Aortic smooth muscle cell (primary cell): ENCODE measurements at places on chromosomes 5 and 9. TPM values are rescaled to one million over a fixed set of nuclear protein-coding genes. Genes with fewer than 3 reads are reported as not detected.

The NOL8 gene
- 23.6 and 26.5 TPM in 2 replicates for total RNA-seq

The KCNN2 gene
- total RNA-seq, result under 0.01 and 0.25 TPM in 2 replicates

The KIF20A gene
- 59.3 and 69.1 TPM in 2 replicates for total RNA-seq

The EFNA5 gene
- 11.9 and 18.2 TPM in 2 replicates for total RNA-seq

The ARHGEF39 gene
- total RNA-seq, result 0.44 and 0.53 TPM in 2 replicates

The SOHLH1 gene
- total RNA-seq, result not detected in 2 replicates

The NFX1 gene
- total RNA-seq, result 19.9 and 24.0 TPM in 2 replicates

The NR4A3 gene
- 2.4 and 3.6 TPM in 2 replicates for total RNA-seq

The PCDHA9 gene
- total RNA-seq, result under 0.01 and 0.06 TPM in 2 replicates

The IL4 gene
- total RNA-seq, result not detected in 2 replicates

The ENC1 gene
- 11.3 and 22.6 TPM in 2 replicates for total RNA-seq

The DMRT1 gene
- total RNA-seq, result not detected in 2 replicates

The FBXL7 gene
- 2.2 and 4.3 TPM in 2 replicates for total RNA-seq

The SLC46A2 gene
- total RNA-seq, result not detected in 2 replicates

The PALM2AKAP2 gene
- 18.2 and 20.3 TPM in 2 replicates for total RNA-seq

The FAM169A gene
- 0.19 and 0.40 TPM in 2 replicates for total RNA-seq

The FREM1 gene
- 0.13 and 0.56 TPM in 2 replicates for total RNA-seq

The TCF7 gene
- total RNA-seq, result 1.2 and 2.8 TPM in 2 replicates

The FAM151B gene
- 8.5 and 9.8 TPM in 2 replicates for total RNA-seq

The LVRN gene
- under 0.01 and 0.19 TPM in 2 replicates for total RNA-seq

The NDFIP1 gene
- 55.8 and 59.3 TPM in 2 replicates for total RNA-seq

The SAPCD2 gene
- 5.1 and 7.7 TPM in 2 replicates for total RNA-seq

The NMUR2 gene
- total RNA-seq, result not detected in 2 replicates

The SPAG8 gene
- 1.7 TPM in 2 replicates for total RNA-seq

The PCDHB6 gene
- total RNA-seq, result 0.13 and 0.37 TPM in 2 replicates

The SLC6A7 gene
- total RNA-seq, result 0.06 TPM in 1 of 2 replicates, not detected in the other

The BTNL8 gene
- not detected in 2 replicates for total RNA-seq

The IL3 gene
- not detected in 2 replicates for total RNA-seq

The EPB41L4A gene
- total RNA-seq, result 9.1 and 11.9 TPM in 2 replicates

The TEK gene
- total RNA-seq, result 2.1 and 3.4 TPM in 2 replicates

The PCDHB11 gene
- total RNA-seq, result 0.44 and 0.53 TPM in 2 replicates

The S100Z gene
- not detected in 2 replicates for total RNA-seq

The TAF11L5 gene
- total RNA-seq, result not detected in 2 replicates

The ZNF474 gene
- total RNA-seq, result 0.12 and 0.13 TPM in 2 replicates

The C1QTNF2 gene
- total RNA-seq, result 3.0 and 3.9 TPM in 2 replicates

The MORN5 gene
- not detected in 2 replicates for total RNA-seq

The ALDH1A1 gene
- 46.2 and 87.7 TPM in 2 replicates for total RNA-seq

The FOXI1 gene
- total RNA-seq, result not detected in 2 replicates

The SHLD3 gene
- total RNA-seq, result 3.0 and 3.2 TPM in 2 replicates

The SVEP1 gene
- 3.5 and 4.4 TPM in 2 replicates for total RNA-seq

The GFI1B gene
- 0.19 TPM in 1 of 2 replicates, not detected in the other for total RNA-seq

The PRDM9 gene
- not detected in 2 replicates for total RNA-seq

The NCS1 gene
- total RNA-seq, result 32.0 and 33.2 TPM in 2 replicates

The ZNF366 gene
- under 0.01 and 0.06 TPM in 2 replicates for total RNA-seq
